ENCODE measurements at places on chromosomes 12 and 14.

DNA sequence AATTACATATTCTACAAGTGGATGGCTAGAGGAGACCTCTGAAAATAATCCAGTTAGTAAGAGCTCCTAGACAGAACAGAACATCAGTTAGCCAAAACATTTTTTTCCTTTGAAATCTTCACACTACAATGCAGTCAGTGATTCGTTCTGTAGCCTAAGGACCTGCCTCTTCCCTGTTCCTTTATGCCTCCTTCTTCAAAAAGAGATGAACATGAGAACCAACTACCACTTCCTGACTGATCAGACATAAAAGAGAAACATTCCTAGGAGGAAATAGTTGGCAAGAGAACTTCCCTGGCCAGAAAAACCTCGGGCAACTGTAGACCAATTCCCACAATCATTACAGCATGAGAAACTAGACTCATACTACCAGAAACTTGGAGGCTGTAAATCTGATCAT is 29.4 kb downstream of the ITPR2 start:
- no peak for DNase-seq

GRCh38 chr14:100610511-100611217 is 23.4 kb upstream of the BEGAIN start:
- no peak for DNase-seq

GRCh38 chr14:99842141-99842540 is 48.9 kb downstream of the EML1 start:
- DNase-seq: no peak

DNA sequence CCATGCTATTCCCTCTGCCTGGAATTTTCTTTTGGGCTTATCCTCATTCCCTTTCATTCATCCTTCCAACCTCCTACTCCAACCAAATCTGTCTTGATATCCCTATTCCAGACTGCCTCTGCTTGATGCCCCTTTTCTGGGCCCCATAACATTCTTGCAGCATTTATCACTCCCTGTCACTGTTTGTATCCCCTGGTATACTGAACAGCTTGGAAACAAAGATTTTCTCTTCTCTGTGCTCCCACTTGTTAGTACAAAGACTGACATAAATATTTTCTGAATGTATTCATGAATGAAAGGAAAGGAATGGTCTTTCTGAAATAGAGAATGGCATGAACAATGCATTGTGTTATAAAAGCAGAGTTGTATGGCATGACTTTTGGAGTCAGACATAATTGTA is 7.5 kb downstream of the IRAK4 start:
- no peak for DNase-seq

DNA sequence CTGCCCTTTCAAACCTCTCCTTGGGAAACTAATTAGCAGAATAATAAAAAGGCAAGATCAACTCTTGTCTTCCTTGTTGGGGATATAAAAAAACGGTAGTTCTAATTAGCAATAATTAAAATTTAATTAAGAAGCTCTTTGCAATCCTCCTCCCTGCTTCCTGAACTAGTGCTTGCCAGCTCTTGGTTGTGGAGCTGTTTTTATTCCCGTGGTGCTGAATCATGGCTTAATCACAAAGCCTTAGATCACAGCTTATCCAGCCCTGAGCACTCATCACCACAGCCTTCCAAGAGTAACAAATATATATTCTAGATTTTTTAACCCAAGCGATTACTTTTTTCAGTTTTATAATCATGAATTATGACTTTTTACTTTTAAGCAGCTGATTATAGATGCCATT is 63.2 kb upstream of the INSM2 start:
- DNase-seq: no peak

DNA sequence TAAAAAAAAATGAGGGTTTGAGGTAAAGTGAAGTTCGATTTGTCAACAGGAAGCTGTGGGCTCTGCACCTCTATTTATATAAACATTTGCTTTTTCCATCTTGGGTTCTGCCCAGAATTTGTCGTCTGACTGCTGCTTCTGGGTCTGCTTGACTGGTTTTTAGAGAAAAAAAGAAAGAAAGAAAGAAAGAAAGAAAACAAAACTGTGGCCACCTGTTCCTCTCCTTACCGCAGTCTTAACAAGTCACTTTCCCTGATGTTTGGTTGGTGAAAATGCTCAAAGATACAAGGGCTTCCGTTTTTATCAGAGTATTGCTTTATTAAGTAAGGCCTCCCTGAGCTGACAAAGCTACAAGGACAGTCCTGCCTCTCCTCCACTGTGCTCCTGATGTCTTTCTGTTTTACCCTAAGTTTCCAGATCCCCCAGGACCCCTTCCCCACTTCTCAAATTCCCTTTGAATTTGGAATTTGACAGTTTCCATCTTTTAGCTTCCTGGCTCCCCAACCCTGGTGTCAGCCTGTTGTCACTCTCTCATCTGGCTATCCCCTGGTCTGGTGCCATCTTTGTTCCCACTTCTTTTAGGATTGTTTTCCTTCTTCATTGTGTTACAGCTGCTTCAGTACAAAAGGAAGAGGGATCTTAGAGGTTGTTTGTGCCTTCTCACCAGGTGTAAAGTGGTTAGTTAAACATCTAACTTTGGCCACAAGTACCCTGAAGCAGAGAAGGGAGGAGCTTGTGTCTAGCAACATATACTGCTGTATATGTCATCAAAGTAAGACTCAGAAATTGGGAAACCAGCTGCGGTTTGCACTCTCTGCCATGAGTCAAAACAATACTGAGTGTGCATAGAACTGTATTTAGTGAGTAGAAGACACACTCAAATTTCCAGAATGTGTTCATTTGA is 18.0 kb downstream of the MFAP5 start:
- no peak for DNase-seq

DNA sequence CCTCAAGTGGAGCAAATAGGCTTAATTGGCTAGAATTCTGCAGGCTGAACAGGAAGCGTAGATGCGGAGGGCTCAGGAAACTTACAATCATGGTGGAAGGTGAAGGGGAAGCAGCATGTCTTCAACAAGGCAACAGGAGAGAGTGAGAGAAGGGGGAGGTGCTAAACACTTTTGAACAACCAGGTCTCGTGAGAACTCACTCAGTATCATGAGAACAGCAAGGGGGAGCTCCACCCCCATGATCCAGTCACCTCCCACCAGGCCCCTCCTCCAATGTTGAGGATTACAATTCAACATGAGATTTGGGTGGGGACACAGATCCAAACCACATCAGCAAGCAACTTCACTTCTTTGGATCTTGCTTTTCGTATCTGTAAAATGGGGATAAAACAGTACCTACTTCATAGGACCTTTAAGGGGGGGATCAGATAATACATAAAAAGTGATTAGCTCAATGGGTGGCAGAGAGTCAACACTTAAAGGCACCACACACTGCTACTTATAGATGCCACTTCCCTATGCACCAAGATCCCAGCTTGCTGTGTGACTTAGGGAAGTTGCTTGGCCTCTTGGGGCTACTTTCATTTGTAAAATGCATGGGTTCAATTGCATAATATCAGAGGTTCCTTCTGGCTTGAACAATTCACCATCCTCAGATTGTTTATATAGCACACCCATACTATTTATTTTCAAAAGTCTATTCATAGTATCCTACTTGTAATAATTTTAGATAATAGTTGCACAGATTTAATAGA is 184.8 kb upstream of the RPH3A start:
- DNase-seq: no peak

DNA sequence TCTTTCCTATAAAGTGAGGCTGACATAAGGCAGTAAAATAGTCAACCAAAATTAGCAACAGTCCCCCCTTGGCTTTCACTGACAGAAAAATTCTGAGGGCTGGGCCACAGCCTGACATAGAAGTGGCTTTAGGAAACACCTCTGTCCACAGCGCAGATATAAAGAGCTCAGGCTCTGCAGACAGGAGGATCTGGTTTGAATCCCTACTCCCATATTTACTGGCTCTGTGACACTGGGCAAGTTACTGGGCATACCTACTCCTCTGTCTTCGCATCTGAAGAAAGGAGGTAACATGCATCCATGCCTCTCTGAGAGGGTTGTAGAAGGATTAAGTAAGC is 95.3 kb downstream of the STXBP6 start:
- DNase-seq: no peak

GRCh38 chr12:105554223-105554678 is 223.8 kb downstream of the C12orf75 start:
- DNase-seq: no peak

- no peak for DNase-seq
Measured at GRCh38 chr12:65656891-65657351, 167.4 kb upstream of the HMGA2 start.

- no peak for DNase-seq
Measured at GRCh38 chr14:92225731-92226130, 97.2 kb upstream of the SLC24A4 start.

GRCh38 chr12:113295886-113296556 is 38.9 kb downstream of the SLC8B1 start:
- DNase-seq: no peak

DNA sequence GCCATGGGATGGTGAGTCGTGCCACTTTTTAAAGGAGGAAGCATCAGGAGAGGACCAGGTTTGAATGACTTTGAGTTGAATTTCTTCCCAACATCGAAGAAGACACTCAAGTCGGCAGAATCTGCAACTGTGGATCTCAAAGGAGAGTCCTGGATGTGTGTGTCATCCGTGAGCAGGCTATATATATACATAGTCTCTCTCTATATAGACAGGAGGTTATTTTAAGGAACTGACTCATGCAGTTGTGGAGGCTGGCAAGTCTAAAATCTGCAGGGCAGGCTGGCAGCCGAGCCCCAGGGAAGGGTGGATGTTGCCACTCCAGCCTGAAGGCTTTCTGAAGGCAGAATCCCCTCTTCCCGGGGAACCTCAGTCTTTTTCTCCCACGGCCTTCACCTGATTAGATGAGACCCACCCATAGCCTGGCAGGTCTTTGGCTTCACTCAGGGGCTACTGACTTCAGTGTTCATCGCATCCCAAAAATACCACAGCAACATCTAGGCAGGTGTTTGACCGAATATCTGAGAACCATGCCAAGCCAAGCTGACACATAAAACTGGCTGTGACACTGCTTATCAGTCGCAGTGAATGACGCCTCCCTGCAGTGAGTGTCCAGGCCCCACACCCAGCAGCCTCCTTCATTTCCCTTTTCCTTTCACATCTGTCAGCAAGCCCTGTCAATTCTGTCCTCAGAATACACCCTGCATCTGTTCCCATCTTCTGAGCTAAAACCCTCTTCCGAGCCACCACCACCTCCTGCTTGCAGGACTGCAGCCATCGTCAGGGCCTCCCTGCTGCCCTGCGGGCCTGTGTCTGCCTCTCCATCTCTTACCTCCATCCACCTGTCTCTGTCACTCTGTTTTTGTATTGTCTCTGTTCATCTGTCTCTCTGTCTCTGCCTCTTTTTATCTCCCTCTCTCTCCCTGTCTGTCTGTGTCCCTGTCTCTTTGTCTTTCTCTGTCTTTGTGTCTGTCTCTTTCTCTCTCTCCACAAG is 54.0 kb downstream of the ZNF664 start:
- DNase-seq: no peak

DNA sequence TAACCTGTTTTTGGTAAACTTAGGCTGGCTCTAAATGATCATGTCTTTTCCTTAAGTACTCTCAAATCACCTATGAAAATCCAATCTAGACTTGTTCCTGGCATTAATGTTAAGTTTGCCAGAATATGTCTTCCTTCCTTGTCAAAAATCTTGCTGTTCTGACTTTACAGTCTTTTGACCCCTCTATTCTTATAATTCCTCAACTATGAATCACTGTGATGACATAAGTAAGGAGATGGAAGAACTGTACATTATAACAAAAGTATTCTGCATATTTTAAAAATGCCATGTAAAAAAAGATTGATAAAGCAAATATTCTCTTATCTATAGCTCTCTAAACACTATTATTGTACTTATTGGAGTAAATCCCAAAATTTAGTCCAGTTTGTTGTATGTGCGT is 51.4 kb upstream of the BAZ1A start:
- no peak for DNase-seq

DNA sequence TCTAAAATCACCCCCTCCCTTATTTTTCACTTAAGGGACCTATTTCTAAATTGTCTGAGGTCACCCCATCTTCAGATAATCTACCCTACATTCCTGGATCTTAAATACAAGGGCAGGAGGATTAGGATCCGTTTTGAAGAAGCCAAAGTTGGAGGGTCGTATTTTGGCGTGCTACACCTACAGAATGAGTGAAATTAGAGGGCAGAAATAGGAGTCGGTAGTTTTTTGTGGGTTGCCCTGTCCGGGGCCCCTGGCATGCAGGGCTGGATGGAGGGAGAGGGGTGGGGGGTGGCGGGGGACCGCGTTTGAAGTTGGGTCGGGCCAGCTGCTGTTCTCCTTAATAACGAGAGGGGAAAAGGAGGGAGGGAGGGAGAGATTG is 300 bp upstream of the CCND2 start:
- DNase-seq: no peak

- no peak for DNase-seq
Measured at GRCh38 chr12:52965337-52965731, 16.4 kb downstream of the KRT18 start.

DNA sequence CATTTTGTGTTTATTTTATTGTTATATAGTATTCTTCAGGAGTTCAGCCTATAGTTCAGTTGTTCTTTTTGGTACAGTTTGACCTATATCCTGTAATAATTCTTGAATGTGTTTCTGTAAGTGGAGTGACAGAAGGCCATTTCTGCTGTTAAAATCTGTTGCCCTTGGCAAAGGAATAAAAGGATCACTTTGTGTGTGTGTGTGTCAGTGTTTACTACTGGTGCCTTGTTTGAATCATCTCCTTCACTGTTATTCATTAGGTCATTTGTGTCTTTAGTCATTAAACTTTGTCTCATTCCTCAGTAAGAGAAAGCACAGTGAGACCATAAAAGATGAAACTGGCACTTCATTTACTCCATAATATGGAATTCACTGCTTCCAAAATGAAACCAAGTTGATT is 130.7 kb downstream of the TMTC2 start:
- no peak for DNase-seq

DNA sequence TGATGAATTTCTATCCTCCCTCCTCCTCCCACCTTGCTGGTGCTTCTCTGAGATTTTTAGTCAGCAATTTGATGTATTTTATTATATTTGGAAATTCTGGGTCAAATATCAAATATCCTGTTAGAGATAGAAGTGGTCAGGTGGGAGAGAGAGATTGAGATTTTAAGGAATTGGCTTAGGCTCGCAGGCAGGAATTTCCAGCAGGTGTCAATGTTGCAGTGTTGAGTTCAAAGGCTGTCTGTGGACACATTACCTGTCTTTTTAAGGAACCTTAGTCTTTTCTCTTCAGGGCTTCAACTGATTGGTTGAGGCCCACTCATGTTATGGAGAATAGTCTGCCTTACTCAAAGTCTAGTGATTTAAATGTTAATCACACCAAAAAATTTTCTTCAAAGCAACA is 457.3 kb downstream of the FLRT2 start:
- no peak for DNase-seq

GRCh38 chr14:85482552-85482951 is 47.4 kb upstream of the FLRT2 start:
- DNase-seq: no peak

GRCh38 chr14:68397822-68398221 is 395.0 kb downstream of the ZFP36L1 start:
- DNase-seq: no peak

- DNase-seq: no peak
Measured at GRCh38 chr14:26577711-26578110, 20.1 kb downstream of the NOVA1 start.

All from stimulated activated CD8-positive, alpha-beta memory T cell treated with anti-CD3 and anti-CD28 coated beads, Interleukin-4, amount 100 ng/mL, for 4 hours (primary cell).